SK-N-SH treated with all-trans-retinoic acid at 6 μM for 48 hours (cell line): ENCODE measurements at places on chromosomes 1 and 21.

DNA sequence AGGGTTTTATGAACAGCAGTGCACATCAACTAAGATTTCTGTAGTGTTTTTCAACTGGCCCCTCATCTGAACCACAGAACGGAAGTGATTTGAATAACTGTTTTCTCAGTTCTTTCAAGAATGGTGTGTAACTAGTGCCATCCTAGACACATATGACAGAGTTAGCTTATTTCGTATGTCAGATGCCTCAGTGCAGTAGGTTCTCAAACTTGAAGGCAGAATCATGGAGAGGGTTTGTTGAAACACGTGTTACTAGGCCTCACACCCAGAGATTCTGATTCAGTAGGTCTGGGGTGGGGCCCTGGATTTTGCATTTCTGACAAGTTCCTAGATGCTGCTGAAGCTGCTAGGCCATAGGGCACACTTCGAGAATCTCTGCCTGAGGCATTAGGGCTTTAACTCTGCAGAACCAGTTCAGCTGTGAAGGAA, 49.0 kb downstream of the SCCPDH start:
- ATAC-seq = no peak

GRCh38 chr21:44085491-44086321, 21.5 kb upstream of the PWP2 start:
- no peak; the same call in 2 of the 3 replicates for ATAC-seq

- no peak for ATAC-seq
Measured at GRCh38 chr1:53049574-53049967, 12.4 kb upstream of the PODN start.

- no peak for ATAC-seq
Measured at GRCh38 chr1:81472387-81472786, 328.3 kb upstream of the ADGRL2 start.

DNA sequence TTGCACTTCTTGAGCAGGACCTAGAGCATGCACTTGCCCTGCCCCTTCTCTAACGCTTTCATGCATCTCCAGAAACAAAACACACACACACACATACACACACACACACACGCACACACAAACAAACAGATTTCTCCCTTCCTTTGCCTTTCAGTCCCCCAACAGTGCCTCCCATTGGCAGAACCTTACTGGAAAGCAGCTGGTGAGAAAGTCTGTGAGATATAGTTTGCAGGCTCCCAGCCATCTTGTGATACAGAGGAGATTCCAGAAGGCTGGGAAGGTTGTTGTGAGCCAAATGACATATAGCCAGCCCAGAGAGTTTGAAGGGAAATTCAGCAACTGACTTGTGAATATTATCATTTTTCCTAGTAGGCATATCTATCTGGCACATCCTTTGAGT, 35.9 kb upstream of the ZRANB2 start:
- no peak for ATAC-seq

DNA sequence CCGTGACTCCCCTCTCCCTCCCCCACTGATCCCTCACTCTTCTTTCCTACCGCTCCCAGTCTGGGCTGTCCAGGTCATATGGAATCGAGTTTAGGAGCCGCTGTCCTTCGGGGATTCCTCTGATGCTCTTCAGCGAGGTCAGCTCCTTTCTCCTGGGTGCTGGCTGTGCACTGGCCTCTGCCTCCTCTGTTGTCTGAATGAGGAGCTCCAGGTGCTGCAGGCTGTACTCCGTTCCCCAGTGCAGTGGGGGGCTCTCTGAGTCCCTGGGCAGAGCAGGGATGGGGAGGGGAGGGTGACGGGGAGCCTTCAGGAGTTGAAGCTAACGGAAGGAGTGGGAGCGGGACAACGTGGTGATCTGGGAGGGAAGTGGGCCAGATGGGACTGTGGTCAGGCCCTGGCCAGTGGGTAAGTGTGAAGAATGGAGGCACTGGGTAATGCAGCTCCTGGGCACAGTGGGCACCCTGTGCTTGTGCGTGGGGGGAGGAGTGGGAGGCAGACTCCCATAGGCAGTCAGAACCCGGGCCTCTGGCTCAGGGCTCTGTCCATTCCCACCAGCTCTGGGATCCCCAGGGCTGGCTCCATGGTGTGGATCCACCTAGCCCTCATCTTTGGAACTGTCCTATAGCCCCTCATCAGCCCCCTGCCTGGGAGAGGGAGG, 59.5 kb upstream of the TLR5 start:
- ATAC-seq = no peak

GRCh38 chr21:25126564-25126963, 480.7 kb downstream of the MRPL39 start:
- ATAC-seq = peak; percentile 87
